ENCODE measurements at places on chromosomes 3 and 15.

GRCh38 chr3:134697830-134698689 is 47.2 kb upstream of the KY start:
- no peak for DNase-seq

DNA sequence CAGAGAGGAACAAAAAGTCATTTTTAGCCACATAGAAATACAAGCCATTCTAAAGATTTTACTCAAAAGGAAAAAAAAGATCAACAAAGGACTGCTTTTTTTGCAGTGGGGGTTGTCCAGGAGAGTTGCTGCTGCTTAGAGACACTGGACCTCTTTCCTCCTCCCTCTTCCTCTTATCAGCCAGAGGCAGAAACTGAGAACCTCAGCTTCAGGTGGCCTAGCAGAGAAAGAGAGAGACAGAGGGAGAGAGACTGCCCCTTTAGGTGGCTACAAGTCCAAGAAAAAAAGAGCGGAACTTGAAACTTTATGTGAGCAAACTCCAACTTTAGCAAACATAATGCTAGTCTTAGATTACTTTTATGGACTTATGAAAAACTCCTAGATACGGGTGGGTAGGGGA is 54.2 kb downstream of the NPAP1 start:
- DNase-seq, result no peak

DNA sequence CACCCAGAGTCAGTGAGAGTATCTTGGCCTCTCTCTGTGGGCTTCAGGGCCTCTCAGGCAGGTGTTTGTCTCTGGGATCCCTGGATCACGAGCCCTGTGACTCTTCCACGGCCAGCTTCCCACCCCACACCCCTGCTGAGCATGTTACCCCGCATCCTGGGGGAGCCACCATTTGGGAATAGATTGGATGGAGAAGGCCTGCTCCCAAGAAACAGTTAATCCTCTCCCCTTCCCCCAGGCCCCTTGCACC is 15.5 kb upstream of the SRP14 start:
- DNase-seq, result no peak

- DNase-seq, result no peak
These were observed 64.0 kb downstream of the SYNM start for GRCh38 chr15:99168601-99169580.

DNA sequence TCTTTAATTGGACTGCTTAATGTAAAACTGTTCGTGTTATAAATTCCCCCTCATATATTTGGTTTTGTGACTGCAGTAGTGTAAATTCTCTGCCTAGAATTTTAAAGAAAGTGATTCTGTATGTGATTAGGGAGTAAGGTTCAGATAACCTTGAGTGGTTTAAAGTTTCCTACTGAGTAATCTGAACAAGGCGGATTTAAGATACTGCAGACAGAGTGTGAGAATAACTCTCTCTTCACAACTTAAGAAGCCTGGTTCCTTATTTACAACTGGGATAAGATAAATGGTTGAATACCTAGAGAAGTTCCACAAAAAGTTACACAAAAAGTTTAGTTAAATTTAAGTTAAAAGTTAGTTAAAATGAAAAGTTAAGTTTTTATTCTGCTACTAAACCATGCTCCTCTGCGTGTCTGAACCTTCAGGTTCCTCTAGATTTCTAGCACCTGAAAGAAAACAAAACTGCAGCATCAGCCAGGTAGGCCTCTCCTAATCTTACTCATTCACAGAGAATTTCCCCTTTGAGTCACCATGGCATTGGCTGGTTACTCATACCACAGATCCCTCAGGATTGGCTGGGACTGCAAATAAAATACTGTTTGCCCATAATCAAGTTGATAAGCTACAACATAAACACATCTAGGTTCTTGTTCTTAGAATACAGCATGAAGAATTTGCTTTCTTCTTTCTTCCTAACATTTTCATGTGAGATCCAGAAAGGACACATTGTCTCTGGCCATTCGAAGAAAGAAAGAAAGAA is at the start of gene ARL14:
ARL14 (plus strand) TSS at position 614 of the 757 bp plus-strand sequence. CDS start 187 bp downstream, outside the sequence.
- peak; percentile 34 for DNase-seq

GRCh38 chr3:169999433-169999832 is 32.8 kb downstream of the SEC62 start:
- no peak for DNase-seq

- peak; percentile 39 for DNase-seq
These were observed 171.8 kb downstream of the FEZF2 start for GRCh38 chr3:62201438-62202035.

- no peak for DNase-seq
These were observed 304.3 kb downstream of the ZIC1 start for GRCh38 chr3:147713234-147714133.

DNA sequence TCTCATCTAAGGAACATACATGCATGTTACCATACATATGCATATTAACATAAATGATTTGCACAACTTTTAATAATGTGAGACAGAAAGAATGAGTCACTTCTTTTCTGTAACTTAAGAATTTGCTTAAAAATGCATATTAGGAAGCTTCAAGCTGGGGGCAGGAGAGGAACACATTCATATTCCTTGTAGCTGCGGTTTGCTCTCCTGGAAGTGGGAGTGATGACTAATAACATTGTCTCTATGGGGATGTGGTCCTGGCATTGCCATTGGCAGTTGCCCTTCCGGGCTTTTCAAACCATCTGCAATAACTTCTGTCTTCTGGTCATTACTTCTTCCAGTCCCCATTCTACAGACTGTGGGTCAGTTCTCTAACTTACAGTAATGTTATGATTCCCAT is 15.6 kb downstream of the CHST2 start:
- DNase-seq, result peak; percentile 88

DNA sequence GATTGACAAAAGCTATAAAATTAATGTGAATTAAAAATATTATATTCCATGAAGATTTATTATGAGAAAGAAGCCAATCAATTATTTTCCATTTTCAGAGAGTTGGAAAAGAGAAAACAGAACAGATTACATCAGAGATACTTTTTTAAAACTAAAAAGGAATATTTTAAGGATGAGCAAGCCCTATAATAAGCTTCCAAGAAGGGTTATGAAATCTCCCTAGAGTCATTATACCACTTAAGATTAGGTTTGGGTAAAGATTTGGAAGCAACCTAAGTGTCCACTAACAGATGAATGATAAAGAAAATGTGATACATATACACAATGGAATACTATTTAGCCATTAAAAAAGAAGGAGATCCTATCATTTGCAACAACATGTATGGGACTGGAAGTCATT is 51.6 kb upstream of the FSIP1 start:
- peak; percentile 69 for DNase-seq

DNA sequence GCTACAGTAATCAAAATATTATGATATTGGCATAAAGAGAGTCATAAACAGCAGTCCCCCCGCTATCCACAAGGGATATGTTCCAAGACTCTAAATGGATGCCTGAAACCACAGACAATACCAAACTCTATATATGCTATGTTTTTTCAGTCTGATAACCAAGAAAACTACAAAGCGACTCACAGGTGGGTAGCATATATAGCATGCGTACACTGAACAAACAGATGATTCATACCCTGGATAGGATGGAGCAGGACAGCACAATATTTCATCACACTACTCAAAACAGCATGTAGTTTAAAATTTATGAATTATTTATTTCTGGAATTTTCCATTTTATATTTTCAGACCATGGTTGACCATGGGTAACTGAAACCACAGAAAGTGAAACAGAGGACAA is 87.0 kb upstream of the PPP2R3A start:
- no peak for DNase-seq

DNA sequence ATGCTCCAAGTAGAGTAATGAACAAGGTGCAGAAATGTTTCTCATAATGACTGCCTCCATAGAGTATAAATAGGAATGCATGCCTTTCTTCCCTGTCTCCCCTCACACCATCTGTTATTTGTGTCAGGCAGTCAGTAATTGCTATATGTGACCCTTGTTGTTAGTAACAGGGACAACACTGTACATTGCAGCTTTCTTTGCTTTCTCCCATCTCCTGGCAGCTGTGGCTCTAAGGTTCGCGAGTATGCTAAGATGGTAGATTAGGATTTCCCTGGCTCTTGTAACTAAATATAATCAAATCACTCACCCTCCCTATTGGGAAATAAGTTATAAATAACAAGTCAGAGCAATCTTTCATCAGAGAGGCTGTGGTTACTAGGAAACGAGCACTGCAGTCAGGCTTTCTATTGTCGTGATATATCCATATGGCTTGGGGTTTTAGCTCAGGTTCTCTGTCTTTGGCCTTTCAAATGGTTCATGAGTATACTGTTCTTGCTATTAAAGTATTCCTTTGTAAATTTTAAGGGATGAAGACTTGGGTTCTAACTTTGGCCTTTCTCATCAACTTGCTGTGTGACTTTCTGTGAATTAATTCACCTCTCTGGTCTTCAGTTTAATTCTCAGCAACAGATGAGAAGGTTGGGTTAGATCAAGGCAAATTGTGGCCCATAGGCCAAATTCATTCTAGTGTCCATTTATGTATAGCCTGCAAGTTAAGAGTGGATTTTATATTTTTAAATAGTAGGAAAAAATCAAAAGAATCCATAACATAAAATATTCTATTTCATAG is 8.1 kb upstream of the MINDY4B start:
- DNase-seq, result no peak

- peak; percentile 61 for DNase-seq
These were observed 388.0 kb downstream of the FOXP1 start for GRCh38 chr3:71195492-71195891.

GRCh38 chr3:37216597-37217097 is 42.3 kb upstream of the LRRFIP2 start:
- no peak for DNase-seq

DNA sequence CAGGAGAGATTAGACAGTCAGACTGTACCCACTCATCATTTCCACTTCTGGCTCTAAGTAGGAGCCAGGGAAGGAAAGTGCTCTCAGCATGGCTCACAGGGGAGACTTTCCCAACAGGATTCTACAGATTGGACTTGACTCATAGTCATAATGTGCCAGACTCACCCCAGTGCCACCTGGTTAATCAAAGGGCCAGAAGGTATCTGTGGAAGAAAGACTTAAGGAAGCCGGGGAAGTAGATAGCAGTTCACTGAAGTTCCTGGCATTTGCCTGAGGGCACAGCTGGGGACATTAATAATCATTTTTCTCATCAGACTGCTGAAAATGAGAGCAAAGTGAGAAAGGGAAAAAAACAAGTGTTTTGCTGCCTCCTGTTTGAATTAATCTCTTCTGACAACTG is 717.5 kb downstream of the TUSC7 start:
- no peak for DNase-seq

- DNase-seq, result no peak
These were observed 72.9 kb downstream of the CHSY1 start for GRCh38 chr15:101178931-101179330.

GRCh38 chr3:102605153-102605552 is 170.3 kb downstream of the ZPLD1 start:
- DNase-seq, result no peak

GRCh38 chr3:196320137-196320536 is 2.1 kb upstream of the DYNLT2B start:
- no peak for DNase-seq

DNA sequence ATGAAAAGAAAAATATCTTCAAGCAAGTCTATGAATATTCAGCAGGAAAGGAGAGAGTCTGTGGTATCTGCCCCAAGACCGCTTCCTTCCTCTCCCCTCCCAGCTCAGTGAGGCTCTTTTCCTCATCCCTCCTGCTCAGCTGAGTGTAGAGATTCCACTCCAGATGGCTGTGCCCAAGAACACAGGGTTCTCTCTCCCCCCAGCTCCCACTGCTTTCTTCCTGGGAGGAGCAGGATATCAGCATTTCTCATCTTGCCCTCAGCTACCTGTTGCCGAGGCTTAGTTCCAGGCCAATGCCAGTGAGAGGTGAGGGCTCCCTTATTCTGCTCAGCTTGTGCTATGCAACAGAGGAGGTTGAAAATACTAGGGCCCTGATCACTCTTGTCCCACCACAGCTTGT is 211.9 kb downstream of the SV2B start:
- DNase-seq, result no peak

- DNase-seq, result no peak
These were observed 81.6 kb upstream of the LRRFIP2 start for GRCh38 chr3:37255990-37256308.

GRCh38 chr3:71436337-71436736 is 147.2 kb downstream of the FOXP1 start:
- peak; percentile 91 for DNase-seq

GRCh38 chr3:194395778-194396538 is 3.1 kb downstream of the GP5 start:
- peak; percentile 92 for DNase-seq

GRCh38 chr3:177824841-177825240 is 627.6 kb upstream of the TBL1XR1 start:
- DNase-seq, result no peak

- DNase-seq, result no peak
These were observed 789 bp upstream of the SEC61A1 start for GRCh38 chr3:128051459-128051836.

- no peak for DNase-seq
These were observed 5.5 kb downstream of the KLF13 start for GRCh38 chr15:31332020-31332680.

- no peak for DNase-seq
These were observed 49.2 kb downstream of the TASOR start for GRCh38 chr3:56633602-56634535.

GRCh38 chr3:160402221-160403027 is 3.0 kb downstream of the SMC4 start:
- DNase-seq, result peak; percentile 26

DNA sequence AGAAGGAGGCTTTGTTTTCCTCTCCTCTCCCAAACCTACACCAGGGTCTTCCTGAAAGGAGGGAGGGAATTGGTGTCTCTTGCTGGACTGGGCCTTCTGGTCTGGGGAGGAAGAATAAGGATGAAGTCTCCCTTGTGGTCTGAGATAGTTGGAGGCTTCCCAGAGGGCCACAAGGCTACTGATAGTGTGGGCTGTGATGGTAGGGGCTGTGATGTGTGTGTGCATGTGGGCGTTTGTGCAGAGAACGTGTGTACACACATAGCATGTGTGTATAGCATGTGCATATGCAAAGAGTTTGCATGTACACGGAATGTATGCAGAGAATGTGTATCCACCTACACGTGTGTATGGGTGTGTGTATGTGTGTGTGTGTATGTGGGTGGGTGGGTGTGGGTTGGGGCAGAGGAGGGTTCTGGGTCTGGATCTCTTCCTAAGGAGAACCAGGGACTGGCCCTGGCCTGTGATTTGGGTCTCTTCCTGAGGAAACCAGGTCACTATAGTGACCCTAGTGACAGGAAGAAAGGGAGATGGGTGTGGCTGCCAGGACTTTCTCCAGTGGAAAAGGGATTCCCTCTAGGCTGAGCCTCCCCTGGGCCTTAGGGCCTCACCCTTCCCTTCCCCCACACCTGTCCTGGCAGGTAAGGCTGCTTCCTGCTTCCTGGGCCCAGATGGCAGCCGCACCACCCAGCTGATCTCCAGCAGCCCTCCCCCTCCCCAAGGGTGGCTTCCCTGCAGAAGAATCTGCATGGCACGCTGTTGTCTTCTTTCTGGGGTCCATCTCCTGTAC is 1.7 kb downstream of the FLNB start:
- no peak for DNase-seq
